ENCODE measurements at places on chromosomes 6 and 20.

- no peak for DNase-seq
Measured at GRCh38 chr20:45581702-45582101, 2.6 kb upstream of the WFDC8 start.

DNA sequence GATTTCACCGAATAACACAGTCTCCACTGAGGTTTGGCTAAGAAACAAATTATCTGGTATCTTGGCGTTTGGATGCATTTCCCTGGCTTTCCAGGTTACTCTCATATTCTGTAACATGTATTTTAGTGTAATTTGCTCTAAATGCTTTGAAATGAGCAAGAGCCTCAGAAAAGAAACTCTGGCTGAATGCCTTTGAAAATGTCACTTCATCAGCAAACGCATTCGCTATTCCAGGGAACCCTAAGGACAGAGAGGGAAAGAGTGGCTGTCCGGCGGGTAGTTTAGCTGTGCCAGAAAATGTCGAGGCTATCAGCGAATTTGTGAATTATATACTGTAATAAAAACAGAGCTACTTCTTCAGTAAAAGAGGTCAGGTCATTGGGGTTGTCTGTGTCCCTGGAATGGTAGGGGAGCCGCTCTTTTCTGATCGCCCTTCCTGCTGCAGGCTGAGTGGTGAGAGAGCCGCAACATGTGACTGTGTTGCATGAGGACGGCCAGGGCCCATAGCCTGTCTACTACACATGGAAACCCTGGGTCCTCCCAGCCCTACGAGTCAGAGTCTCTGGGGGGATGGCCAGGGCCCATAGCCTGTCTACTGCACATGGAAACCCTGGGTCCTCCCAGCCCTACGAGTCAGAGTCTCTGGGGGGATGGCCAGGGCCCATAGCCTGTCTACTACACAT lies 57.3 kb downstream of the SMOC2 start:
- DNase-seq = no peak

GRCh38 chr6:36326356-36326995 lies 10.2 kb downstream of the BNIP5 start:
- DNase-seq = no peak

- no peak for DNase-seq
Measured at GRCh38 chr20:58699623-58700107, 7.1 kb downstream of the NPEPL1 start.

- DNase-seq = no peak
Measured at GRCh38 chr6:131134220-131134979, 867 bp upstream of the AKAP7 start.

- DNase-seq = no peak
Measured at GRCh38 chr20:19973961-19974629, 43.1 kb upstream of the NAA20 start.

GRCh38 chr6:22621028-22621427 lies 51.7 kb downstream of the HDGFL1 start:
- DNase-seq = no peak

DNA sequence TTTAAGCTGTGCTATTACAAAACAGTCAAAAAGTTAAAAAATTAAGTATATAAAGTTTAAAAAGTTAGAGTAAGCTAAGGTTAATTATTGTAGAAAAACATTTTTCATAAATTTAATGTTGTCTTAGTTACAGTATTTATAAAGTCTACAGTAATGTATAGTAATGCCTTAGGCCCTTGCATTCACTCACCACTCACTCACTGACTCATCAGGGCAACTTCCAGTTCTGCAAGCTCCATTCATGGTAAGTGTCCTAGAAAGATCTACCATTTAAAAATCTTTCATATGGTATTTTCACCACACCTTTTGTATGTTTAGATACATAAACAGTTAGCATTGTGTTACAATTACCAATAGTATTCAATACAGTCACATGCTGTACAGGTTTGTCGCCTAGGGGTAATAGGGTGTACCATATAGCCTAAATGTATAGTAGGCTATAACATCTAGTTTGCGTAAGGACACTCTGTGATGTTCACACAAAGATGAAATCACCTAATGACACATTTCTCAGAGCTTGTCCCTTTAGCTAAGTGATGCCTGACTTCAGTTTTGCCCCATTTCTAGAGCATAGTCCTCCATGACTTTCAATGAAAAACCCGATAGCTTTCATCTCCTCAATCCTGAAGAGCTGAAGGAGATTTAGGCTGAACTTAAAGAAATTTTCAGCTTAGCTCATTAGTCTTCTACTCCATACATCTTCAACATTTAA lies 14.9 kb upstream of the HLA-DRA start:
- DNase-seq = no peak

DNA sequence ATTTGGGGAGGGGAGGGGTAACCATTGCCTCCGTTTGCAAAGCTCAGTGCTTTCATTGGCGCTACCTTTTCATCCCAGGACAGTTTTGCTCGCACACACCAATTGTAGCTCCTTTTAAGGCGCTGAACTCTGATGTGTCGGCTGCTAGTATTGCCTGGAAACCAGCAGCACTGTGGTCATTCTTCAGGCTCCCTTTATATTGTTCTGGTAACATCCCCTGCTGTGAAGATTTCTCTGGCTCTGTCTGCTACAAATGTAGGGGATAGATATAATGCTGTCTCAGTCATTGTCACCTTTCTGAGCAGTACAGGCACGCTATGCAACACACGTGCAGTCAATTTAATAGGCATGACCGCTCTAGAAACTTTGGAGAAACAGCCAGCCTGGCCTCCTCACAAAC lies 172.9 kb upstream of the SASH1 start:
- no peak for DNase-seq

- no peak for DNase-seq
Measured at GRCh38 chr20:43748274-43748673, 21.5 kb upstream of the GTSF1L start.

- DNase-seq = no peak
Measured at GRCh38 chr20:19396460-19397081, 184.1 kb downstream of the SLC24A3 start.
